Stimulated activated CD4-positive, alpha-beta T cell treated with anti-CD3 and anti-CD28 coated beads, Interleukin-1b, Interleukin-23, amount 100 ng/mL, for 1 hour (primary cell): ENCODE measurements at places on chromosomes 5 and 9.

GRCh38 chr9:123615381-123615780 lies 259.4 kb downstream of the CRB2 start:
- no peak for DNase-seq

GRCh38 chr9:82498541-82499317 lies 510.2 kb downstream of the SPATA31D1 start:
- no peak for DNase-seq

GRCh38 chr5:25027526-25027925 lies 382.7 kb upstream of the CDH10 start:
- DNase-seq = no peak

DNA sequence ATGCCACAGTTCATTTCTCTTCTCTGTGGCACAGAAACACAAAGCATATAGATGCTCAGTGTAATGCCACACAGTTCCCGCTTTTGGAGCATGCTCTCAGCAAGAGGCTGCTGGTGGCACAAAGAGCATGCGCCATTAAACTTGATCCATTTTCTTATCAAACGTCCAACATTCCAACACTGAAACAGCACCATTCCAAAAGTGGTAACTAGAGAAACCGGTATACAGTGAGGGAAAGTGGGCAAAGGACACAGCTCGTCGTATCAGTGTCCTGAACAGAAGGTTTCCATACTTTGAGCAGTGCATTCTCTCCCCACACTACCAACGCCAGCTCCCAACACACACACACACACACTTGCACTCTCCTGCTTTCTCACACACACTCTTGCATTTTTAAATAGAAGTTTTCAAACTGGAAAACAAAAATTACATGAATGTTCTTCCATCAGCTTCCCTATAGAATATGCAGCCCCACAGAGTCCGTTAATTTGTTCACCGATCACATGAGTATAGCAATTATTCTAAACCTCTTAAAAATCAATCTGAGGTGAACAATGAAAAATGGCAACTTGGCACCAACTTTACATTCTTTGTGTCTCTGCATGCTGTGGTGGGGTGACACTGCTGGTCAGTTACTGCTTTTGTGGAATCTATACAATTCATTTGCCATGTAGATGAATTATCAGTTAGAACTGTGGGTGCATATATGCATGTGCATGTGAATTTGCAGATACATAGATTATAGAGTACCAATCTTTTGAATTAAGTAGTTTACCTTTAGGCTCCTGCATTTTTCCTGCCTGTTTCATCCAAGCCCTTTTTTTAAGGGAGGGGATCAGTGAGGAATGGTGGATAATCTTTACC lies 5.7 kb downstream of the NFIB start:
- DNase-seq = no peak

GRCh38 chr9:115992834-115993233 lies 160.8 kb upstream of the PAPPA start:
- DNase-seq = no peak

DNA sequence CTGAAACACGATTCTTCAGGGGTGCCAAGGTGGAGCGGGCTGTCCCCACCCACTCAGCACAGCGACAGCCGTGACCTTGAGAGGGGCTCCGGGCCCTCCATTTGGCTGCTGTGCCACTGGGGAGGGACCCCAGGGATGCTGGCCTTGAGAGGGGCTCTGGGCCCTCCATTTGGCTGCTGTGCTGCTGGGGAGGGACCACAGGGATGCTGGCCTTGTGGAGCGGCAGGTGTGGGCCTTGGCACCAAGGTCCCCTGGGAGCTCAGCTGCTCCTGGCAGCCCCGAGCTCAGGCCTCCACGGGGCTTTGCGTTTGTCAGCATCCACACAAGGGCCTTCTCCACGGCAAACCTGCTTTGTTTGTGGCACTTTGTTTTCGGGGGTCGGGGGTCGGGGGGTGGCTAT lies 137.6 kb upstream of the LPCAT1 start:
- no peak for DNase-seq

DNA sequence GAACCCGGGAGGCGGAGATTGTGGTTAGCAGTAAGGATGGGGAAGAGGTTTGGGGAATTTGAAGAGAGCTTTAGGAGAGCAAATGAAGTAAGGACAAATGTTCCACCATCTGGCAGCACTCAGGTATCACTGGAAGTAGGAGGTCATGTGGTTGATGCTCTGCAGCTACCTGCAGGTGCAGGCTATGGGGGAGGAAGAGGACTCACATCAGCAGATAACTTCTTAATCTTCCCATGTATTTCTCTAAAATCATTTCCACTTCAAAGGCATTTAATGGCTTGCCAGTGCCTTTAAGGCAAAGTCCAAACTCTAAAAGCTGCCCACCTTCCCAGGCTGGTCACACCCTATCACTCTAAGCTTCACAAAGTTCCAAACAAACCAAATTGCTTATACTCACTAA lies 8.1 kb upstream of the HAVCR1 start:
- no peak for DNase-seq

GRCh38 chr5:64213011-64213410 lies 47.4 kb downstream of the RNF180 start:
- DNase-seq = no peak

DNA sequence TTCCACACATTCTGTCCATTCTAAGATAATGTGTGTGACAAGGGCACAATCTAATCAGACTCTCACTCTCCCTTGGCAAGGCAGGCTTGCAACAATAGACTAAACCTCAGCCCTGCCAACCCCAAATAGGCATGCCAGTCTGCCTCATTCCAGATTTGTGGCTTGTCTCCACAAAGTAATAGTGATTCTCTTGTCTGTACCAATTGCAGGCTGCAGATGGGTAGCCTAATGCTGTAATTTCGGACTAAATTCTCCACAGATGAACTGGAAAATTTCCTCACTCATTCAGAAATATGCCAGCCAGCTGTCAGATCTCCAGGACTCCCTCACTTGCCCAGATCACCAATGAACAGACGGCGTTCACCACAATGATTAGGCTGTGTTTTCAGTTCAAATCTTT lies 413.6 kb downstream of the ELAVL2 start:
- no peak for DNase-seq

DNA sequence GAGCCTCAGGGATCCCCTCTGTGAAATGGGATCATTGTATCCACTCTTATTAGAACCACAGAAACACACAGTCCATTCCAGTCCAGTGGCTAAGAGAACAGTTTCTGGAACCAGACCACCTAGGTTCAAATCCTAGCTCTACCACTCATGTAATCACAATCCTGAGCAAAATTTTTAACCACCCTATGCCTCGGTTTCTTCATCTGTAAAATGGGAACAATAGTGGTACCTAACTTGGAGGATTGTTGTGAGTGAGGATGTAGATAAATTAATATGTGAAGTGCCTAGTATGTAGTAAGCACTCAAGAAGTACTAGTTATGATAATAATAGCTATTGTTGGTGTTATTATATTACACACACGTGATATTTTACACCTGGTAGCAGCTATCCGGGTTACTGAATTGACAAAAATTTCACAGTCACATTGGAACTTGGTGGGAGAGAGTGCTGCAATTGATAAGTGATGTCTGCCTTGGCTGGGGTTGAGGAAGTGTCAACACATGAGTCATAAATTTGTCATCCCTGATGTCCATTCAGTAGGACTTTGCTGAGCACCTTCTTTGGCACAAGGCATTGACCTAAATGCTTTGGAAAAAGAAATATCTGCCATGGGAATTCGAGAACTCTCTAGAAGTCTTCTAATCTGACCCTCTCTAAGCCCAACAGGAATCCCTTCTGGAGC lies 68.4 kb downstream of the COL27A1 start:
- DNase-seq = no peak

DNA sequence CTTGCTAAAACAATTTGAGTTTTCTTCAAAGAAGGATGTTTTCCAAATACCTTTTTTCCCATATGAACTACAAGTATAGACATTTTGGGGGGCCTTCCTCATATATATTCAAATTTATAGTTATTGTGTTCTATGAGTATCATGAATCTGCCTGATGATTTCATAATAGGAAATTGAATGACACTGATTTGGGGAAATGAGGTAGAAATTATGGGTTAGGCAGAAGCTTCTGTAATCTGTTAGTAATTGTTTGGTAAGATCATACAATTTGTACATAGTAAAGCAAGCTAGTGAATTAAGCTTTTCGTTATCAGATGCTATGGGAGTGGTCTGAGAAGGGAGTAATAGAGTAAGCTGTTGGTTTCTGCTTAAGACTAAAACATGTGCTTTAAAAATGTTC lies 98.0 kb downstream of the TRIO start:
- no peak for DNase-seq

DNA sequence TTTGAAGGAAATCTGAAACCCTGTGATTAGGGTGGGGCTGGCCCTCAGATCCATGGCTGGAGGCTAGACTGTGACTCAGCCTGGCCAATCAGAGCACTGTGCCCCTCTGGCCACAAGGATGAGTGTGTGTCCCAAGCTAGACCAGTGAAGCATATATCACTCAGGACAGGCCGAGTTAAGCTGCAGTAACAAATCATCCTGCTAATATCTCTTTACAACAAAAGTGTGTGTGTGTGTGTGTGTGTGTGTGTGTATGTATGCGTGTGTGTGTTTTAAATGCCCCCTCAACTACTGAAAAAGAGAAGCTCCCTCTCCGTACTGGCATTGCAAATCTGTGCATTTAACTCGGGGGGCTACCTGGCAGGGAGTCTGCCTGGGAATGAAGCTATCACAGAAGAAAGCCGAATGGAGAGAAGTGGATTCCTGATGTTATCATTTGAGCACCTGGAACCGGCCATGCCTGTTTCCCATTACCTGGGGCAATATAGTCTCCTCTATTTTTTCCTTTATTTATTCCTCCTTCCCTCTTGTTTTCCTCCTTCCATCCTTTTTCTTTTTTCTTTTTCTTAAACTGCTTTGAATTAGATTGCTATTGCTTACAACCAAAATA lies 25.6 kb downstream of the STC2 start:
- no peak for DNase-seq

GRCh38 chr5:80915716-80916115 lies 44.4 kb upstream of the RASGRF2 start:
- no peak for DNase-seq

- no peak for DNase-seq
Observed at GRCh38 chr9:111023128-111023527, 15.1 kb downstream of the LPAR1 start.

GRCh38 chr5:6748142-6748541 lies 34.9 kb downstream of the TENT4A start:
- DNase-seq = no peak

GRCh38 chr5:54186912-54187445 lies 123.4 kb downstream of the ARL15 start:
- no peak for DNase-seq

DNA sequence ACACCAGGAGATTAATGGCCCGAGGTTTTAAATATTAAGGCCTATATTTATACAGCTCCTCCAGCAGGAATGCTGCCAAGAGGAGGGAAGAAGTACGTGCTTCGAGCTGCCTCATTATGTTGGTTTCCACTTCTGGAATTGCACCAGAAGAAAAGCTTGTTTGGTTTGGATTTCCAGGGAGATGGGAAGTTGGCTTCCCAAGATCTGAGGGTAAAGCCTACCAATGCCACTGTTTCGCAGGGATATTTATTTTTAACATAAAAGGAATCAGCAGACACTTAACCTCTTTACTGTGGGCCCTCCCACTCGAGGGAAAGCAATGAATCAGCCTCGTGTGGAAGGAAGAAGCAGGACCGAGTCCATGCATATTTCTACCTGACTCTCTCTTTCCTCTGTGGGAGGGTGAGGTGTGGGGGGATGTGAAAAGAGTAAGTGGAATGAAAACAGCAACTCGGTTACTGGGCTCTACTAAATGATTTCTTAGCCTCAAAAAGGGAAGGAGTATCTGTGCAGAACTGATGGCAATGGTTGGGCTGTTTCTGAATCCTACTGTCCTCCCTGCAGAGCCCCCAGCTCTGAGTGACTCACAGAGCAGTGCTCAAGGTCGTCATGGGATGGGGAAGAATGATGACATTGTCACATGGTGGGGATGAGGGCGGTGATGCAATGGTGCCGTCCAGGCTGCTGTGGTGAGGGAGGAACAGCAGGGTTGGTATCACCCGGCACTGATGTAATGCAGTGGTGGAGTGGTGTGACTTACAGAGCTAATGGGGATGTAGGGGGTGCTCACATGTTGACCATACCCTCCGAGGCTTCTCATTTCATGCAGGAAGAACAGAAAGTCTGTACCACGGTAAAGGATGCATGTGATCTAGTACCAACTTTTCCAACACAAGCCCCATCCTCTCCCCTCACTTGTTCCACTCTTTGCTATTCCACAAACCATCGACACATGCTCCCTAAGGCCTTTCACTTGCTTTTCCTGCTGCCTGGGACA lies 215.0 kb upstream of the PANK3 start:
- no peak for DNase-seq

GRCh38 chr9:89661956-89662717 lies 57.3 kb downstream of the GADD45G start:
- no peak for DNase-seq

DNA sequence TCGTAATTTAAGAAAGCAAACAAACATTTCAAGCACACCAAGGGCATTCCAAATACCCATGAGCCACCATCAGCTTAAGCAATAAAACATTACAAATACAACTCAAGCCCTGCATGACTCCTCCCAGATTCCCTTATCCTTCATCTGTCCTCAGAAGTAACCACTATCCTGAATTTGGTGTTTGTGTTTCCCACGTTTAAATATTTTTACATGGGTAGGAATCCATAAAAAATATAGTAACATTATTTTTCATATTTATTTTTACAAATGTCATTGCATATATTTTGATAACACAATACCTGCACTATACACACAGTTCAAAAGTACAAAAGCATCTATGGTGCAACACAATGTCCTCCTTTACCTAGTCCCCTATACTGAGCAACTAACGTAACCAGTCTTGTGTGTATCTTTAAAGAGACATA lies 6.4 kb downstream of the PRKAA1 start:
- no peak for DNase-seq

DNA sequence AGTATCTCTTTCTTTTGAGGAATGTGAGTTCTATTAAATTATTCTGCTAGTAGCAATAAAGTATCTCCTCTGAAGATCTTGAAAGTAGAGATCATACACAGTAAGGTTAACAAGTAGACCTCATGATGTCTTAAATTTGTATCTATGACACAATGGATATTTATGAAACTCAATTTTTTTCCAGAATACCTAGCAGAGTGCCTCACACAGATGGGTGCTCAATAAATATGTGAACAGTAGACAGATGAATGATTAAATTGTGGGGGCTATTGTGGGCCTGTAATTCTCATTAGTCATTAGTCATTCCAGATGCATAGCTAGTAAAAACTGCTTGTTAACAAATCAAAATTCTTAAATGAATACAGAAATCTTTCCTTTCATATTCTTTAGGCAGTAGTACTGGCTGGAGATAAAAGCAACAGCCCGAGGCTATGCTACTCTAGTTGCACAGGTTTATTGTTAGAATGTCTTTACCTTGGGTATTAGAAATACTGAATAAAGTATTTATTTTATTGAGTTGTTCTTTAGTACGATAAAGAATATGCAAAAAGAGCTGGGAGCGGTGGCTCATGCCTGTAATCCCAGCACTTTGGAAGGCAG lies 22.0 kb downstream of the CHD1 start:
- DNase-seq = no peak

GRCh38 chr5:151924564-151925301 lies at the start of gene GLRA1:
GLRA1 (minus strand) TSS chr5:151924851; CDS start chr5:151924549, 302 bp downstream.
- DNase-seq = peak; percentile 17
